ENCODE measurements at places on chromosomes 16 and 17.
A peak's percentile ranks its signal among the peaks of the same experiment; 100 is the strongest.

DNA sequence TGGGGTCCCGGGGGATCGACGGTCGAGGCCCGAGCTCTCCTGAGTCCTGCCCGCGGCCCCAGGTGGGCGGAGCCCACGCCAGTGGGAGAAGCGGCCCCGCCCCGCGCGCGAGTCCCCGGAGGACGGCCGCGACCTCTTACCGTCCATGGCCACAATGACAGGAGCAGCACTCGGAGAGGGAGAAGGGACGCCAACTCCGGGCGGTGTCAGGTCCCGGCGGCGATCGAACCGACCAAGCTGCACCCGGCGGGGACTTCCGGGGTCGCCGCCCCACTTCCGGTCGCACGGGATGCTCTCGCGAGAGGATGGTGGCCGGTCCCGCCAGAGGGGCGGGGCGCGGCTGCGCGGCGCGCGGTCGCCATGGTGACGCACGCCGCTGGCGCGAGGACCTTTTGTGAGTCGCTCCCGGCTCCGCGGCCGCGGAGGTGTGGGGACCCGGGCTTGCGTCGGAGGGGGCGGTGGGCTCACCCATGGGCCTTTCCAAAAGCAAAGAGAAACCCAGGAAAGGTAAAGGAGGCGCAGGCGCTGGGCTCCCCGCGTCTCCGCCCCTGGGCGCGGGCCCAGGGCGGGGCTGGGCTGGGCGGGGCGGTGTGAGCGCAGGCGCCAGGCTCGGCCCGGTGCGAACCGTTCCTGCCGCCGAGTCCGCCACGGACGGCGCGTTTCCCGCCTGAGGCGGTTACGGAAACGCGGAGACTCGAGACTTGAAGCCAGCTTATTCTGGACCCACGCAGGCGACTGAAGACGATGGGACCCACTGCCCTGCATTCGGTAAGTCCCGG is at the start of the genes CHMP1A and SPATA33:
Gene CHMP1A (minus strand): TSS at position 267 of the 779 bp plus-strand sequence. CDS start 120 bp downstream, at position 147.
Gene SPATA33 (plus strand): TSS at position 395 of the 779 bp plus-strand sequence. CDS start 76 bp downstream, at position 471.
- peak; percentile 89 for DNase-seq

DNA sequence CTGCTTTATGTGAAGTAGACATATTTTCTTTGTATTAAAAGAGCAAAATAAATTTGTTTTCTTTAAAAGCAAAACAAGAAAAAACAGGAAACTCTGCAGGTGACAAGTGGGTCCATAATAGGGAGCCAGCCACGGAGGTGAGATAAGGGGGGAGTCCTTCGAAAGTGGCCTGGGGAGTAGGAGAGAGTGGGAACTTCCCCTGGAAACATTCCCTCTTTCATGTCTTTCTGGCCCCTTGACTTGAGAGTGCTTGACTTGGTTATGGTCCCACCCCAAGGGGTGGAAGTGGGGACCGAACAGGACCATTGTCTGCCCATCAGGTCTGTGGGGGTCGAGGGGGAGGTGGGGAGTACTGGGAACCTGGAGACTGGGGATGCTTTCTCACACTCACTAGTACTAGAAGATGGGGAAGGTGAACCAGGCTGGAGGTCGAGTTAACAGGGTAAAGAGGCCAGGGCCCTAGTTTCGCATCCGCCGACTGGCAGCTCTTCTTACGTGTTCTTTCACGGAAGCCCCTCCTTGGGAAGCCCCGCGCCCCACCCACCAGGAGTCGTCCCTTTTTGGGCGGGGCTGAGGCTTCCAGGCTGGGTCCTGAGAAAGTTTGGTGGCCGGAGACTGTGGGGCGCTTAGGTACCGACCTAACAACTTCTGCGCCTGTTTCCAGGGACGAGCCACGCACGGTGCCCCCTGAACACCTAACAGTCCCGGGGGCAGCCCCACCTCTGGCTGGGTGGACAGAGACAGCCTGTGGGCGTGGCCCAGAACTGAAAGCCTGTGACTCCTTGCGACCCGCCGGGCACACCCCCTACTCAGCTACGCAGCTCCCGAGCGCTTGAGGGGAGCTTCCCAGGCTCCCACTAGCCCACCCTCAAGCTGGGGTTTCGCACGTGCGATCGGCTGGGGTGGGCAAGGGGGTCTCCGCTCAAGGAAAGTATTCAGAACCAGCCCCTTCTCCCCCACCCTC is 790 bp downstream of the TRADD start:
- DNase-seq: peak; percentile 71

DNA sequence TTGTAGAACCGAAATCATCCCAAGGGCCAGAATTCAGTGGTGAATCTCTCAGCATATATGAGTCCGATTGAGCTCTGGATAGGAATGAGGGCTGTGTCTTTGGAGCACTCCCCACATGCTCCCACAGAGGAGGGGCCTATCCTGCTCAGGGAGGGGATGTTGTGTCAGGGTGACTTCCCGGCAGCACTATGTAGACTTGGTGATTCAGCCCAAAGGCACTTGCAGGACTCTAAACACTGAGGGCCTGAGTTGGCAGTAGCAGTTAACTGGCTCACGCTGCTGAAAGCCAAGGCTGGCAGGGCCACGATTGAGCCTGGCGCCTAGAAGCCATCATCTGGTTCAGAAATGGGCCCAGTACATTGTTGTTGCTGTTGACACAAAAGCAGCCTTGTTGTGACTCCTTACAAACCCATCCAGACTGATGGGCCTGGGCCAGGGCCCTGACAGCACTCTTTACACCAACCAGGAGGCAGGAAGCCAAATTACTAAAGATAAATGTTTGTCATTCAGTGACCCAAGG is 31.9 kb downstream of the NMT1 start:
- DNase-seq: no peak

DNA sequence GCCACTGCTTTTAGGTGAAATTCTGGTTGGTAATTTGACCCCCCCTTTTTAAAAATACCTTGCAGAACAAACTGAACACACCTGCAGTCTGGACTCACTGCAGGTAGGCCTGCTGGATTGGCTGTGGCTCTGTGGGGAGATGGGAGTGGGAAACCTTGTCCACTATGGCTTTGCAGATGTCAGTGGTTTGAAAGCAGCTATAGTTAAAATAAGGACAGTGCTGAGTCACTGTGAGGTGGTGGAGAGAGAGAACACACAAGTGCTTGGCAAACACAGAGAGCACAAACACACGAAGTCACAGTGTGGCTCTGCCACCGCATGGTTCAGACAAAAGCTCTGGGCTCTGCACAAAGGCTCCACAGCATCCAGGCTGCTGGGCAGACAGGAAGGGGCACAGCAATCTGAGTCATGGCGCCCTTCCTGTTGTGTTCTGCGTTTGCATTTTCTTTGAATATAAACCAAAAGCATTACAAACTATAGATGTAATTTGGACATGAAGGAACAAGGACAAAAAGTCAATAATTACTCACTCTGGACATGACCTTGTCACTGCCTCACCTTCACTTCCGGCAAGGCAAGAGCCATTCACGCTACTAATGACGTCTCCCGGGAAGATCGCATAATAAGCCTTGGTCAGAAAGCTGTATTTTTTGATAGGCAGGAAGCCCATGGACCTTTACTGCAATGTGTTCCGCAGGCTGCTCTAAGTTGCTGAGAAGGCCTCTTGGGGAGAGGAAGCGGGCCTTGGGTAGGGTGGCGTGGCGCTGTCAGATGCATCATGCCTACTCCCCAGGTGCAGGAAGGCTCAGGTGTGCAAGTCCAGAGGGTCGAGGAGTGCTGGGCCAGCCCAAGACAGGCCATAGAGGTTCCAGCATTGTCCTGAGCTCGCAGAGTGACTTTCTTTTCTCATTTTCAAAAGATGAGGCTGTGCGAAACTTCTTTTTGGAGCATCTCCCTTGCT is 60.1 kb upstream of the MED9 start:
- no peak for DNase-seq

DNA sequence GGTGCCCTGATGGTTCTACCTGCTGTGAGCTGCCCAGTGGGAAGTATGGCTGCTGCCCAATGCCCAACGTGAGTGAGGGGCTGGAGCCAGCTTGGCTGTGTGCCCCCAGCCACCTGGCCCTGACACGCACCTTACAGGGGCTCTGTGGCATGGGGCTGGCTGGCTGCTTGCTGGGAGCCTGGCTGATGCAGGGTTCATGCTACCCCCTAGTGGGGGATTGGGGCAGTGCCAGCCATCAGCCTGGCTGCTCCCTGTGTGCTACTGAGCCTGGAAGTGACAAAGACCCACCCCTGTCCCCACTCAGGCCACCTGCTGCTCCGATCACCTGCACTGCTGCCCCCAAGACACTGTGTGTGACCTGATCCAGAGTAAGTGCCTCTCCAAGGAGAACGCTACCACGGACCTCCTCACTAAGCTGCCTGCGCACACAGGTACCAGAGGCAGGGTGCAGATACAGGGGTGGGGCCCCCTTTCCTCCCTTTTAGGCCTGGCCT is 5.7 kb downstream of the GRN start:
- peak; percentile 67 for DNase-seq

DNA sequence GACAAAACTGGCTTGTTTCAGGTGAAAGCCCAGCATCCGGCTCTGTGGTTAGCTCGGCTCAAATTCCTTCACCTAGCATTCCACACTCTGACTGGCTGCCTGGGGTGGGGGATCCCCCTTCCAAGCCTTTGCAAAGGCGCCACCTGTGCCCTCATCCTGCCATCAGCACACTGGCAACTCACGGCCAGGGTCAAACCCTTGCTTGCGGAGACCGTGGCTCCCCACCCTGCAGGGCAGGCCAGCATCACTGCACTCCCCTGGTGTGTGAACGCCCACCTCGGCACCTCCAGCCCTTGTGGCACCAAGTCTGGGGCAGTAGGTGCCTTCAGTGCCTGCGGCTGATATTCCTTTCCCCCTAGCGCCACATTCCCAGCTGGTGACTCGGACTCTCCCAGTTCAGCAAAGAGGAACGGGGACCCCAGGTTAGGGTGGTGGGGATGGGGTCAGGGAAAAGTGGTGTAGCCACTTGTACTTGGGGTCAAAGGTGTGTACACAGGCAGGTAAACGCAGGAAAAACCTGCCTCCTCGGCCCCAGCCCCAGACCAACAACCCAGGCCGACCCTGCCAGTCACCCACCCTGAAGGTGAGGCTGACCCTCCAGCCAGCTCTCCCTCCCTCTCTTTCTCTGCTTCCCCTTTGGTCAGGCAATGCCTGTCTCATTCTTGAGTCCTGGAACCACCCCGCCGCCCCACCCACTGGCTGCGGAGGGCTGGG is 1.1 kb downstream of the FLII start:
- DNase-seq: no peak

GRCh38 chr17:27743281-27743885 is 56.9 kb downstream of the NOS2 start:
- no peak for DNase-seq

GRCh38 chr16:82730901-82731300 is 104.1 kb downstream of the CDH13 start:
- no peak for DNase-seq

DNA sequence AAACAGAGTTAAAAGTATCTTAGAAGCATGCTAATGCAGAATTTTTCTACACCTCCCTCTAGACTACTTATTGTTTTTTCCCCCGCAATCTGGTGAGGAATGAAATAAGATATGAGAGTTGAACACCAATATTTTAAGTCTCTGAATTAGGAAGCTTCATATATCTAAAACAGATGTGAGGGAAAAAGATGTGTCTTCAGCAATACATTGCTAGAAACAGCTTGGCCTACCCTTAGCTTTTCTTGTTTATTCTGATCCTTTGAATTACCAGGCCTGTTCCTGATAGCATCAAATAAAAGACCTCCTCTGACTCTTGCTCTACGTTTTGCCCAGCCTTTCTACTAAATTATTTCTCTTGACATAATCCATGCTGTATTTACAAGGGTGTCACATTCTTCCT is 221.8 kb downstream of the CDH11 start:
- DNase-seq: no peak

DNA sequence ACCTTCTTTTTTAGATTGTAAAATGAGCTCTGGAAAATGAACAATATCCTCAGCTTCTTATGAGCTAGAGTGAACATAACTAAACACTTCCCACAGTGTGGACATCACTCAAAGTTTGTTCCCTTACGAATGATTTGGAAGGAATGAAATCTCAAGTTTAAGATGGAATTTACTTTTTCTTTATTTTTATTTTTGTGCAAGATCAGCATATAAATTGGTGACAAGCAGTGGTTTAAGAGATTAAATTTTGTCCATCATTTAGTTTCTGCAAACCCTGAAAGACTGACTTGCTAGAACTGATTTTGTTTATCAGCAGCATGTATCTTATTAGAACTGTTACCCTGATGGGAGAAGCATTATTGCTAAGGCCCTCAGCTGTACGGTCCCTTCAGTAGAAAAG is 420.1 kb downstream of the CDH8 start:
- no peak for DNase-seq

GRCh38 chr17:2137342-2138098 is 82.6 kb downstream of the HIC1 start:
- DNase-seq: no peak

- DNase-seq: no peak
Observed at GRCh38 chr17:32297860-32298259, 32.2 kb downstream of the RHBDL3 start.

DNA sequence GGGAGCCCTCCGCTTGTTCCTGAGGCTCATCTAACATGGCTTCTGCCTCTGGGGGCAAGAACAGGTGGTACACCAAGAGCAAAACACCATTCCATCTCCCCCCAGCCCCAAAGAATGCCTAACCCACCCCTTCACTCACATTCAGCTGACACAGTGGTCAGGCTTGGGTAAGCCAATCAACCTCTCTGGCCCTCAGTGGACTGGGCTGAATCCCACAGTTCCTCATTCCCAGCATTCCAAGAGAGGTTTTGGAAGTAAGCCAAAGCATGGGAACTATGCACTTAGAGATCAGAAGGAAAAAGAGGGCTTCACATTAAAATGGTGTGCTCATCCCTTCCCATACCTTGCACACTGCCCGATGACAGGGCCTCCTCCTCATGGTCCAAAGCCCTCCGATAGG is 7.8 kb downstream of the PIGS start:
- DNase-seq: no peak

DNA sequence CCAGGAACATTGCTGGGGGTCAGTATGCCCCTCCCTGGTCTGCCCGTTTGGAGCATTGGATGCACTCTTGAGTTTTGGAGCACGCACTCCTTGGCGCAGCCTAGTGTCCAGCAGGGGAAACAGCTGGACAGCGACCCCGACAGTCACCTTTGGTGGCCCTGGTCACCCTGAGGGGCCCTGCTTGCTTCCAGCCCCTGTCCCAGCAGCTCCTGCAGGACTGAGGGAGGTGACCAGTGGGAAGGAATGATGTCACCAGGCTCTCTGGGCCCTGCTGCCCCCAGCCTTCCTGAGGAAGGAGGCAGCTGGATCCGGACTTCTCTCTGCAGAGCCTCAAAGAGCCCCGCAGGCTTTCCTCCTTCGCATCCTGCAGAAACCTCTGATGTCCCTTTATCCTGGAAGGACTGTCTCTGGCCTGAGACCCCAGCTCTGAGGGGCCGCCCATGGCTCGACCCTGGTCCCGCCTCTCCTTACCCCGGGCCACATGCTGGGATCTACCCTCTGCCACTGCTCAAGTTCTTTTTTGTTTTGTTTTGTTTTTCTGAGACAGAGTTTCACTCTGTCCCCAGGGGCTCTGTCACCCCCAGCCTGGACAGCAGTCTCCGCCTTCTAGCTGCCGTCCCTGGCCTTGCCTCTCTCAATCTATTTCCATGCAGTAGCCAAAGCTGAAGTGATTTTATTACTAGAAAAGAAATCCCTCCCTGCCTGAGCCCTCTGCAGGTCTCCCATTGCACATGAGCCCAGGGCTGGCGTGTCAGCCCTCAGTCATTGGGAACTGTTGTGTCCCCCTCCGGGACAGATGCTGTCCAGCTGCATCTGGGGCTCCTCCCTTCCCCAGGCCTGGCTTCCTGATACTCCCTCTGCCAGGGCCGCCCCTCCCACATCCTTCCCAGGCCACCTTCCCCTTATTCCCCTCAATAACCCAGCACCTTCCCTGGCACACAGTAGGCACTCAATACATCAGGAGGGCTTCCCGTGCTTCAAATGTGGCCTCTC is 11.6 kb downstream of the ZSCAN10 start:
- DNase-seq: no peak
